Smooth muscle cell of bladder (primary cell): ENCODE measurements at places on chromosomes 13 and 19. TPM values are rescaled to one million over a fixed set of nuclear protein-coding genes. Genes with fewer than 3 reads are reported as not detected.

ZNF699 gene
- 6.9 and 7.7 TPM in 2 replicates for total RNA-seq

SHISA7 gene
- not detected in 2 replicates for total RNA-seq

SMIM24 gene
- total RNA-seq, result not detected in 2 replicates

MUC16 gene
- under 0.01 TPM in 1 of 2 replicates, not detected in the other for total RNA-seq

CABP5 gene
- total RNA-seq, result not detected in 2 replicates

ZNF471 gene
- total RNA-seq, result 3.3 and 4.7 TPM in 2 replicates

TMEM259 gene
- 47.4 and 57.0 TPM in 2 replicates for total RNA-seq

HSPB6 gene
- 50.3 and 88.4 TPM in 2 replicates for total RNA-seq

ZNF433 gene
- total RNA-seq, result 5.5 and 5.8 TPM in 2 replicates

ATP8B3 gene
- 0.55 and 0.85 TPM in 2 replicates for total RNA-seq

PSG11 gene
- not detected in 2 replicates for total RNA-seq

KLK3 gene
- total RNA-seq, result not detected in 2 replicates

VASP gene
- total RNA-seq, result 41.0 and 46.4 TPM in 2 replicates

DPF1 gene
- total RNA-seq, result 0.55 and 0.57 TPM in 2 replicates

PTOV1 gene
- total RNA-seq, result 47.9 and 61.5 TPM in 2 replicates

TIMM44 gene
- total RNA-seq, result 53.7 and 65.7 TPM in 2 replicates

RXFP2 gene
- not detected in 2 replicates for total RNA-seq

BRSK1 gene
- total RNA-seq, result 4.4 and 6.6 TPM in 2 replicates

CACTIN gene
- total RNA-seq, result 21.3 and 22.4 TPM in 2 replicates

DACT3 gene
- total RNA-seq, result 2.4 and 4.0 TPM in 2 replicates

ADM5 gene
- 0.28 and 0.46 TPM in 2 replicates for total RNA-seq

HSD11B1L gene
- 7.8 and 11.3 TPM in 2 replicates for total RNA-seq

DZIP1 gene
- total RNA-seq, result 22.5 and 34.1 TPM in 2 replicates

TDRD12 gene
- 0.18 and 0.28 TPM in 2 replicates for total RNA-seq

MRPL57 gene
- 19.9 and 20.2 TPM in 2 replicates for total RNA-seq

ENOX1 gene
- 7.4 and 10.4 TPM in 2 replicates for total RNA-seq

ALKBH6 gene
- total RNA-seq, result 13.7 and 16.7 TPM in 2 replicates

PLA2G4C gene
- total RNA-seq, result 11.8 and 12.9 TPM in 2 replicates

NMRK2 gene
- total RNA-seq, result not detected in 2 replicates

DNAAF3 gene
- total RNA-seq, result 0.09 and 0.14 TPM in 2 replicates

SERTM1 gene
- under 0.01 TPM in 1 of 2 replicates, not detected in the other for total RNA-seq

PLEKHJ1 gene
- 37.3 and 41.0 TPM in 2 replicates for total RNA-seq

TMEM143 gene
- 2.8 and 3.5 TPM in 2 replicates for total RNA-seq

DLL3 gene
- under 0.01 and 0.09 TPM in 2 replicates for total RNA-seq

C19orf18 gene
- 0.14 and 0.18 TPM in 2 replicates for total RNA-seq

ANGPTL8 gene
- 0.18 TPM in 1 of 2 replicates, not detected in the other for total RNA-seq

TEX29 gene
- 0.09 and 0.28 TPM in 2 replicates for total RNA-seq

ZNF577 gene
- total RNA-seq, result 5.3 and 10.3 TPM in 2 replicates

ZNF550 gene
- 7.3 and 7.8 TPM in 2 replicates for total RNA-seq

KCNK6 gene
- total RNA-seq, result 8.5 and 19.5 TPM in 2 replicates

RASIP1 gene
- 1.3 and 2.3 TPM in 2 replicates for total RNA-seq

ZNF700 gene
- total RNA-seq, result 7.6 and 7.8 TPM in 2 replicates

ACP5 gene
- total RNA-seq, result 1.3 and 2.0 TPM in 2 replicates

C5AR2 gene
- 0.14 and 0.18 TPM in 2 replicates for total RNA-seq

WDR87 gene
- not detected in 2 replicates for total RNA-seq

ZNF708 gene
- 3.2 and 3.8 TPM in 2 replicates for total RNA-seq

USHBP1 gene
- total RNA-seq, result not detected in 2 replicates

ZNF738 gene
- total RNA-seq, result 2.4 TPM in 2 replicates

INSL3 gene
- total RNA-seq, result not detected in 2 replicates

RGS9BP gene
- 0.14 and 0.28 TPM in 2 replicates for total RNA-seq

DACH1 gene
- 0.28 TPM in 1 of 2 replicates, not detected in the other for total RNA-seq

RAB3D gene
- 16.2 and 22.2 TPM in 2 replicates for total RNA-seq

NCLN gene
- 32.4 and 36.7 TPM in 2 replicates for total RNA-seq
